Esophagus squamous epithelium (tissue), 5 donors: ENCODE measurements at places on chromosomes 3 and 15.

DNA sequence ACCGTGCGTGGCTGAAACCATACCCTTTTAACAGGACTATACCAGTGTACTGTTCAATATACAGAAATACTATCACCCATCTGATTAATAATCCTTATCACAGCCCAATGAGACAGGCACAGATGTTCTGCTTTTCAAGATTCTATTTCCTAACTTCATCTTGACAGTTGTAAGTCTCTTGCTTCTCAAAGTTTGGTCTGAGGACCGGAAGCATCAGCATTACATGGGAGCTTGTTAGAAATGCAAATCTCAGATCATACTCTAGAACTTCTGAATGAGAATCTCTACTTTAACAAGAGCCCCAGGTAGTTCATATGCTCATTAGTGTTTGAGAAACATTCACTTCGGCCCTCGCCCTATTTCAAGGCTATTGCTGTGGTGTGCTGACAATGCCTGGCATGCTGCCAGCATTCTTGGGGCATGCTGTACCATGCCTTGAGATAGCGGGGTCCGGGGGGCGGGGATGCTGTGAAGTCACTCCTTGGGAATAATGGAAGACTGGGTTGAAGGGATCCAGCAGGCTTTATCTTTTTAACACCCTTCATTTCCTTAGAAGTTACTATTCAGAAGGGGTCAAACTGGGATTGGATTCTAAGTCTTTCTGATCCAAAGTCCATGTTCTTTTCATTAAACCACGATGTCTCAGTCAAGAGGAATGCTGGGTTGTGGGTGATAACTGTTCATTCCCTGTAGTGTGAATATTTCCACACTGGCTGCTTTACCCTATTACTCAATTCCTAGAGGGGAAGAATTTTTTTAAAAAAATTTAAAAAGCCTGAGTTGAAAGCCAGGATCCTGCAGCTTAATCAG is 194.7 kb downstream of the LPP start:
- no peak for DNase-seq

GRCh38 chr3:63043631-63044030 is 168.4 kb upstream of the CADPS start:
- no peak for DNase-seq

DNA sequence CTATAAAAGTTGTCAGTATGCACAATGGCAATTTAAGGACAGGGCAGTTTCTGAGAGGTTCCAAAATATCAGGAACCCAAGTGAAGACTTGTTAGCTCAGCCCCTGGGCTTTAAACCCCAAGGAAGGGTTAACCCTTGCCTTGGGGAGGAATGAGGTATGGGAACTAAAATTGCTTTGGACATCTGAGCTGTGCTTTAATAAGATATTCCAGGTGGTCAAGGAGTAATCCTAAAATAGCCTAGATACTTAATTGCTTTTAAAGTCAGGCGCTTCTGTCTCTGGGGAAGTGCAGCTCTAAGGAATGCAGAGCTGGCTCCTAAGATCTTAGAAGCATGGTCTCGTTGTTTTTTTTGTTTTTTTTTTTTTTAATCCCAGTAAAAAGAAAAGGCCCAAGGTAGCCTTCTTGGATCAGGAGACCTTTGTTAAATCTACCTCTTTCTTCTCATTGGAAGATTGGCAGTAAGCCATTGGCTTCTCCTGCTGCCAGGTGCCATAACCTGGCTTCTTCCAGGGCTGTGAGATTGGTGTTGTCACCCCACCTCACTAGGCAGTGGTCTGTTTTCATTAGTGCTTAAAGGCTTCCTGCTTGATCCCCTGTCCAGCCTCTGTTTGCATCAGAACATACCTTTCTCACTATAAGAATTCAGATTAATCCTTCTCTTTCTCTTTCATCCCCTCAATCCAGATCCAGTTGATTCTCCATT is 24.5 kb downstream of the ARID3B start:
- no peak for DNase-seq

DNA sequence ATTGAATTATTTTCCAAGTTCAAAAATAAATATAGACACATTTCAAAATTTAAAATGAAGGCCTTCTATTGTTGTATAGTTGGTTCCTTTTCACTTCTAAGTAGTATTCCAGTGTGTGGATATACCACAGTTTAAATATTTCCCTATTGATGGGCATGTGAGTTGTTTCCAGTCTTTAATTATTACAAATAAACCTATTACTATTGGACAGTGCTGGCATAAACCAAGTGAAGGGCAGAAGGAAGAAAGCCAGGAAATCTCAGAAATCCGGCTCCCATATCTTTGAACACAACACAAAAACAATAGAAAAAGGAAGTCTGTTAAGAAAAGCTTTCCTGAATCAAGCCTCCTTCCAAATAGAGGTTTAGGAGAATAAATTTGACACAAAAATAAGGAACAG is 26.1 kb downstream of the GOLGB1 start:
- no peak for DNase-seq

- DNase-seq: no peak
These were observed 31.0 kb upstream of the PTPRG start for GRCh38 chr3:61530355-61530754.

DNA sequence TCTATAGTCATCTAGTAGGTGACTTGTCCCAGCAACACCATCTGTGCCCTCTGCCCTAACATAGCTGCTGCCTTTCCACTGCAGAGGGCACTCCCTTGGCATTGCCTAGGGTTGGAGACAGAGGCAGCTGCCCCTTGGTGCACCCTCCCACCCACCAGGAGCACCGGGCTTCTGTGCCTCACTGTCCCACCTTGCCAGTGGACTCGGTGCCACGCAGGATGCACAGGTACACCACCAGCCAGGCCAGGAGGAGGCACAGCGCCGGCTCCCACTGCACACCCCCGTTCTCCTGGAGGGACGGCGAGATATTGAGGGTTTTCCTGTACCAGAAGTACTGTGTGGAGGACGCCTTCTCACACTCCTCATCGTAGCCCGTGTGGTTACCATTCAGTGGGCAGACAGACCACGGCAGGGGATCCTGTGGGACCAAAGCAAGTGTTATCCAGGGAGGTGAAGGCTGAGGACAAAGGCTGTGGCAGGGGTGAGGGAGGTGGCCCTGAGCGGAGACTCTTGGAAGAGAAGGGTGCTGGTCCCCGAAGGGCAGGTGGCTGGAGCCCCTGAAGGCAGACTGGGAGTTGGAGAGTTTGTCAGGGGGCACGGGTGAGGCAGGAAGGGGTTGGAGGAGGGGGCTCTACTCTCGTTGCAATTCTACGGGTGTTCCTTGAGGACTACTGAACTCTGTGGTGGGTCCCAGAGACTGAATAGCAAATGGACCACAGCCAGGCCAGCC is 20.6 kb downstream of the SLC6A20 start:
- DNase-seq: no peak

- DNase-seq: no peak
These were observed 41.6 kb upstream of the DUT start for GRCh38 chr15:48289628-48290027.
